ENCODE measurements at places on chromosomes 12 and 14.

- DNase-seq: peak; percentile 79
Measured at GRCh38 chr12:96177013-96177412, 17.2 kb upstream of the ELK3 start.

DNA sequence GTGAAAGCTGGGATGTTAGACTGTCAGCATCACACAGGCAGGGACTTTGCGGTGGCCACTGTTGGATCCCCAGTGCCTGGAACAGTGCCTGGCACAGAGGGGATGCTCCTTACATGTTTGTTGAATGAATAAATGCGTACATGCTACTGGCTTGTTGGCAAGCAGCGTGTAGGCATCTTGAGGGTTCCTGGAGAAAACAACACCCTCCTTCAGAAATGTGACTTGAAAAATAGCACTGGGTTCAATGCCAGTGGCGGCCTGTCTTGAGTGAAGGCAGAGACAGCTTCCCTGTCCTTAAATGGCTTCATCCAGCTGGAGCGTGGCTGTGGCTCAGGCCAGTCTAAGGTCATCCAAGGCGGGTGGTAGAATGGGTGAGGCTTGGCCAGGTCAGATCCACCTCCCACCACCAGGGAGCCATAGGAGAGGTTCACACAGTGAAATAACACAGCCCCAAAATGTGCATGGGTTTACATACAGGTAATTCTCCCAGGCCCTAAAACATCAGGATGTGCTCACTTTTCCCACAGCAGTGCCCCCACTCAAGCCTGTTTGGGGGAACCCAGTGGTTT is 171.4 kb downstream of the PHETA1 start:
- DNase-seq: no peak

DNA sequence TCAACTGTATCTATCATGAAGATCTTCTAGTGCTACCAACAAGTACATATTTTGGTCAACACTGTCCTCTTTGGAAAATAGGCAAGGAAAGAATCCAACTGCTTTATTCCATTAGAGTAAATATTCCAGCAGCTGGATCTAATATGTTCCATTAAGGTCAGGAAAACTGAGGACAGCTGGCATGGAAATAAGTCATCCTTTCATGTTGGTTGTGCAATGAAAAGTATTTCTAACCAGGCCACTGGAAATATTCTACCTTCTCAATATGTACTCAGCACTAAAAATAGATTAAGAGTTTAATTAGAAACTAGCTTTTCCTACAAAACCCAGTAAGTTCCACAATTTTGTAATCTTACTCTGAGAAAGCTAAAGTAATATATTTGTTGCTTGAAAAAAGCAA is 19.6 kb downstream of the HIGD1C start:
- no peak for DNase-seq

DNA sequence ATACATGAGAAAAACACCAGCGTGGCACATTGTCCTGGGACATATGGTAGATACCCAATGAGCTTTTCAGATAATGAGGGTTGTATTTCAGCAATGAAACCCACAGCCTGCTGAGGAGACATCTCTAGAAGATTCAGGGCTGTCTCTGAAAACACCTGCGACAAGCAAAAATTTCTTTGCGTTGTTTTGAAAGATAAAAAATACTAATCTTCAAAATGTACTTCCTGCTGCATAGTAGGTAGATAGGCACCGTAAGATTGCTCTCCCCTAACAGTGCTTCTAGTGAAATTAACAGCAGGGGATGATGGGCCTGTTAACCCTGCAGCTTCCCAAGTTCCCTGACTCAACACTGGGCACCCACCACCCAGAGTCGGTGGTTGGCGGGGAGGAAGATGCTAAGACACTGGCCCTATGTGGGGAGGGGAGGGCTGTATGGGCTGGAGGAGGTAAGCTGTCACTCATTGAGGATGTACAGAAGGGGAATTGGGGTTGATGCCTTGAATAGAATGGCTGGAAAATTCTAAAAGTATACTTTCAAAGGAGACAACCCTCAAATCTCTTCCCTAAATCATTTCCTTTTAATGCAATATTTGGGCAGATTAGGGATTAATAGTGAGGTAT is 20.0 kb downstream of the ZFP36L1 start:
- DNase-seq: no peak

DNA sequence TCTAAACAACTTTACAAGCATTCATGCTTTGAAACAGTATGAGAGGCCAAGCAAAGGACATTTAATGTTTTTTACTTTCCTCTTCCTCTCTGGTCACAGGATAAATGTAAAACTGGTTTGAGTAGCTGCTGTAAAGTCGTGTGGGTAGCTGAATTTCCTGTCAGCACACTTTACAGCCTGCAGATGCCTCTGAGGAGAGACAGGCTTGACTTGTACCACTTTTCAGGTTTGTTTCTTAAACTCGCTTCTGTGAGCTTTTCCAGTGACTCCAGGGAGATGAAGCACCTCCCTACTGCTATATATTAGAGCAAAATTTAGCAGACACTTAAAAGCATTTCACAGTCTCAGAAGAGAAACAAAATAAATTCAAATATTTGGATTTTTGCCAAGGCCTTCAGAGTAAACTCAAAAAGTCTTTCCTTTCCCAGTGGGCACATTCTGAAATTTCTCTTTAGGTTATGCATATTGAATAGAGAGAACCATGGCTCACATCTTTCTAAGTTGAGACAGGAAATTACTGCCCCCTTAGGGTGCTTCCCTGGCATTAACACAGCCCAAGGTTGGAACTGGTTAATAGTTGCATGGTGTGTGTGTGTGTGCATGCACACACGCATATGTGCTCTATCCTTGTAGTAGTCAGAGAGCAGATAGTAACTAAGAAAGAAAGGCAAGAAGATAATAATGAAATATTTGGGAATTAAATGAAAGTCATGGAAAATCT is 557.3 kb upstream of the MIS18BP1 start:
- no peak for DNase-seq

DNA sequence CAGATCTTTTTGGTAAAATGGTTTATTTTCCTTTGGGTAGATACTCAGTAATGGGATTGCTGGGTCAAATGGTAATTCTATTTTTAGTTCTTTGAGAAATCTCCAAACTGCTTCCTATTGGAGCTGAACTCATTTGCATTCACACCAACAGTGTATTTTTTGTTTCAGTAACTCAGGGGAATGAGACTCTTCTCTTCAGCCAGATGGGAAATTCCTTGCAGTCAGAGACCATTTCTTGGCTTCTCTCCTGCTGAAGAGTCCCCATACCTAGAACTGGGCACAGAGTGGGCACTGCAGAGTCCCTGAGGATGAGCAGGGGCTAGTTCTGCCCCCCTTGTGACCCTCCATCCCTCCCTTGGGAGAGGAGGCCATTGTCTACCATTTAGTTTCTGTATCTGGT is 10.8 kb downstream of the SDSL start:
- DNase-seq: no peak

DNA sequence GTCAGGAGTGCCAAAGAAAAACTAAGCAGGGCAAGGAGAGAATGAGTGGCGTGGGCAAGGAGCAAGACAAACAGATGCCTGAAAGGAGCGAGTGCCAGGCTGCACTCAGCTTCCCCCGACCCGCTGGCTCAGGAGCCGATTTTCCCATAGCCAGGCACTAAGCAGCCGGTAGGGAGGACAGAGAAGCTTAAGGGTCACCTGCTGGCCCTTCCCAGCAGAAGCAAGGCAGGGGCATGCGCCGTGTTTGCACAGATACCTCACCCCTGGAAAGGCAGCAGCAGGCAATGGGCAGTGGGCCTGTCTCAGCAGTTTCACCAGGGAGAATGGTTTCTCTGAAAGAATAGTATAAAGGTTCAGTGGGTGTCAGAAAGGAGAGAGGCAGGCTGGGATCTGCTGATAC is 104.9 kb upstream of the FKBP4 start:
- DNase-seq: no peak

DNA sequence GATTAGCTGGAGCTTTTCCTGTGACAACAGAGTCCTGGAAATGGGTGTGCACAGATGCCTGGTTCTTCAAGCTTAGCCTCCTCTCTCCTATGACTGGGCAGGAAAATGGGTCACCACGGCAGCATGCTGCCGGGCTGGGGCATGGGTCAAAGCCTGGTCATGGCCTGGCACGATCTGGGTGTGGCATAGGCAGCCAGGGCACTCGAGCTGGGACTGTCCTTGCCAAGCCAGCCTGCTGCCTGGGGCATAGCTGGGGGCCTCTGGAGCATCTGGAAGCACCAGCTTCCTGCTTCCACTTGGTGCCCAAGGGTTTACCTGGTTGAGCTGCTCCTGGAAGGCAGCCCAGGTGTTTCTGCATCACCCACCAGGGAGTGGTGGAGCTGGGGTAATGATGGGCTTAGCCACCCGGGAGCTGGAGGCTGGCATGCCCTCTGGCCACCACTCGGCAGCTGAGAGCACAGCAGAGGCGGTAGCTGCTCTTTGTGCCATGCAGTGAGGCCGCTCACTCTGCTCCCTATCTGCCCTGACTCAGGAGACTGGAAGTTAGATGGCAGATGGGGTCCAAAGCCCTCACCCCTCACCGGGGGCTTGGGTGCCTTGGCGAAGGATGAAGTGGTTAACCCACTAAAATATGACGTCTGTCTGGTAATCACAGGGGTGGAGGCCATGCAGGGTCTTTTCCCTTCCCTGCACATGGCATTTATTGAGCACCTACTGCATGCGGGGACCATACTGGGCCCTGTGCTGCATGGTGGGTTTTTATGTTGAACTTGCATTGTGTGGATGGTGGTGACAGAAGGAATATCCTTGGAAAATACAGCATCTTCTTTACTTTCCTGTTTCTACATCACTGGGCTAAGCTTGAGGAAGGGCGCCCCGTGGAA is 1.7 kb downstream of the OTUB2 start:
- no peak for DNase-seq

- no peak for DNase-seq
Measured at GRCh38 chr12:128606538-128606937, 217.2 kb downstream of the SLC15A4 start.

- no peak for DNase-seq
Measured at GRCh38 chr12:42421844-42422779, 96.1 kb downstream of the PPHLN1 start.

- no peak for DNase-seq
Measured at GRCh38 chr14:45381091-45381490, 128.1 kb upstream of the MIS18BP1 start.

DNA sequence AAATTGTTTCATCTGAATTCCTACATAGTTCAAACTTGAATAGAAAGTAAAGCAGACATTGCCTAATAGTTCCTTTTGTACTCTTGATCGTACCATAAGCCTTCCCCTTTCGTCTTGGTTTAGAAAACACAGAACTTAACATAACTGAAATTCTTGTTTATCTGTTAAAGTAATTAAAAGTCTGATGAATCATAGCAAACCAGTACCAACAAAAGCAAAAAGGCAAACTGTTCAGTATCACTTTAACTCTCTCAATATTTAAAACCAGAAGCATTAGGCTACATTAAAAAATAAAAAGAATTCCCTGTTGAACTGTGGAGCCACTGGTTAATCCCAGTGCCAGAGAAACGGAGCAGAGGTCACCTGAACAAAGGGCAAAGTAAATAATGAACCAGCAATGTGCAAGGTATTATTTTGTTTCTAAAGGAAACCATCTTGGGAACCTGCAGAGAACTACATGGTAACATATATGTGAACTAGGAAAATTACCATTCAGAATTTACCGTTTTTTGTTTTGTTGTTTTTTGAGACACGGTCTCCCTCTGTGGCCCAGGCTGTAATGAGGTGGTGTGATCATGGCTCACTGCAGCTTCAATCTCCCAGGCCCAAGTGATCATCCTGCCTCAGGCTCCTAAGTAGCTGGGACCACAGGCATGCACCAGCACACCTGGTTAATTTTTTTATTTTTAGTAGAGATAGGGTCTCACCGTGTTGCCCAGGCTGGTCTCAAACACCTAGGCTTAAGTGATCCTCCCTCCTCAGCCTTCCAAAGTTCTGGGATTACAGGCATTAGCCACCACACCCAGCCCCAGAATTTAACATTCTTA is 17.1 kb upstream of the HIGD1C start:
- no peak for DNase-seq
